Inflammatory macrophage (primary cell): ENCODE measurements at places on chromosomes 7 and 10.

- no peak for DNase-seq
Measured at GRCh38 chr10:132630666-132631337, 93.2 kb downstream of the INPP5A start.

- no peak for DNase-seq
Measured at GRCh38 chr10:17427201-17427600, 27.2 kb downstream of the ST8SIA6 start.

DNA sequence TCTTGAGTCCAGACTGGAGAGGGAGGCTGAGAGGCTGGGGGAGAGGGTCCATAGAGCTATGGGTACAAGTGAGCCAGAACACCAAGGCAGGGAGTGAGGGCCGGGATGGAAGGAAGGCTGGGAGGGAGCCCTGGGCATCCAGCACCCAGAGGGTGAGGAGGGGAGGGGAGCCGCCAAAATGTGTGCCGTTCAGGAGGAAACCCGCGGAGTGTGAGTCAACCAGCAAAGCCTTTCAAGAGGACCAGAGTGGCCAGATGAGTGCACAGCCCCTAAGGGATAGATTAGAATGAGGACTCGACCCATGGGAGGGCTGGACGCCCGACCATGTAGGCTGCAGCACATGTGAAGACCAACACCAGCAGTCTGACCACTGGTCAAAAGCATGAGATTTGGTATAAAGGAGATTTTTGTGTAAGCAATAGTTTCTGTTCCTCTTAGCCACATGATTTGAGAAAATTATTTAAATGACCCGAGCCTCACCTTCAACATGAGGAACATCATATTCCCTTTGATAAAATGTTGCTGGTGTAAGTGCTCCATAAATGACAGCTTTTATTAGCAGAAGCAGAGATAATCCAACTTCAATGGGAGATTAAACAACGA, 179.7 kb upstream of the GRB10 start:
- DNase-seq: peak; percentile 18

- no peak for DNase-seq
Measured at GRCh38 chr7:54996391-54996790, 22.4 kb upstream of the EGFR start.

DNA sequence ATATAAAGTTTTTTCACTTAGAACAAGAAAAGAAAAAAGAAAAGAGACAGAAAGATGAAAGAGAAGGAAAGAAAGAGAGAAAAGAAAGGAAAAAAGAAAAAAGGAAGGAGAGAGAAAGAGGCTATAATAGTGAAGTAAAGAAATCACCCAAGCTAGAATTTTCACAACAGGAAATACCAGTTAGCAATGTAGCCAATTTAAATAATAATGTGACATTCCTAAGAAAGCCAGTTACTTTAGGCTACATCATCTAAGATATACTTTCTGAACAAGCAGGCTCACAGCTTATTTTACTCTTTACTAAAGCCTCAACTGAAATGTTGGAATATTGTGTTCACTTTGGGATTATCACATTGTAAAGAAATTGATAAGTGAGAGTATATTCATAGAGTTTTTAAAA, 53.6 kb downstream of the GPR37 start:
- DNase-seq: no peak

- no peak for DNase-seq
Measured at GRCh38 chr10:133276100-133276434, 601 bp downstream of the ADAM8 start.

DNA sequence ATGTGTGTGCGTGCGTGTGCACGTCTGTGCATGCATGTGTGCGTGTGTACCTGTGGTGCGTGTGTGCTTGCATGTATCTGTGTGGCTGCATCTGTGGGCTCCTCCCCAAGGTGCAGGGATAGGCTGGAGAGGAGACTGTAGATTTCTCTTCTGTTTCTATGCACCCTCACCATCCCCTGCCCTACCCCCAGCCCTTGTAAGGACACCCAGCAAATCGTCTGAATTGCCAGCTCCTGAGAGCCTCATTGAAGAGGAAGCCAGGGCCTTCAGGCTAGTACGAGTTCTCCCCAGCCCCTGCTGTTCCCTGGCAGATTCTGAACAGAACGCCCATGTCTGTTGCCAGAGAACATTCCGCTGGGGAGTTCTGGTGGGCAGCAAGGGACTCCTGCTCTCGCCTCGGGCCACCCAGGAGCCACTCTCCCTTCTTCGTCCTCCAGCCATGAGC, 17.0 kb upstream of the TRIM8 start:
- no peak for DNase-seq

DNA sequence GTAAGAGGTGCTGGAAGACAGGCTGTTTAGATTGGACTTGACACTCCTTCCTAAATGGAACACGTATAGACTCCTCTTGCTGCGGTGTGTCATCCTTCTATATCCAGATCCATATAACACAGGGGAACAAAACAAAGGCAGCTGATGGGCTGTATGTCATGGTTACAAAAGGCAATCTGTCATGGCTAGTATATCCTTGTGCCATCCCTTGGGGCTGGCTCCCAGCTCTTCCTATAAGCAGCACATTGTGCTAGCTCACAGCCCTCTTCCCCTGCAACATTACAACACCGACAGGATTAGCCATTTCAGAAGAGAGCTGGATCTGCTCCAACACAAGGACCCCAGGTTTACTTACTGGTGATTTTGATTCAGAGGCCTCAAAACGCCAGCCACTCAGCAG, 15.3 kb downstream of the LIPK start:
- DNase-seq: no peak

- no peak for DNase-seq
Measured at GRCh38 chr10:43939939-43940820, 291.5 kb upstream of the ZNF32 start.

GRCh38 chr7:158606671-158607424, 19.2 kb upstream of the PTPRN2 start:
- DNase-seq: no peak

- DNase-seq: peak; percentile 74
Measured at GRCh38 chr7:151830121-151830830, 46.6 kb downstream of the PRKAG2 start.
